ENCODE measurements at places on chromosomes 12 and 14.
A peak's percentile ranks its signal among the peaks of the same experiment; 100 is the strongest.

DNA sequence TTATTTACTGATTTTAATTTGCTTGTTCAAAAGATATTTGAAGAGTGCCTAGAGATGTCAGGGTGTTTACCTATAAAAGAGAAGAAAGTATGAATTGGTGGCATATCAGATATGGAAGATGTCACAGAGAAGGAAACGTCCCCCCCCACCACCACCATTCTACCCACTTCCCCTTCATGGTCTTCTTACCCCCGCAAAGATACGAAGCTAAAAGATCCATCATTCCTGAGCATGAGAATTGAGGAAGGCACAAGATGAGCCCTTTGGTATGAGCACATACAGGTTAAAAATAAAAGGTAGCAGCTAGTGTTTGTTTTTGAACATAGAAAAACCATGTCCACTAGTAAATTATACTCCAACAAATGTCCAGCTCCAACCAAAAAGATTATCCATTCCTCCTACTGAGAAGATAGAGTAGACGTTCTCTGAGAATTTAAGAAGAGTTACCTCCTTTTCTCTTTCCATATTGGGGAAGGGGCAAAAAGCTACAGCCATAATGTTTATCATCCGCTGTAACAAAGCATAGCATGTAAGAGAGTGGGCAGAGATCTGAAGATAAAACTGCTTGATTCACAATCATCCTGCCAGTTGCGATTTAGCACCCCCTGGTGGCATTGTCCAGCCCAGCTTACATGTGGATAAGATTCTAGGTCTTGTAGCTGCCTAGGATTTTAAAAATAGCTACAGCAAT lies 29.1 kb downstream of the NFYB start:
- peak; percentile 70 for DNase-seq

DNA sequence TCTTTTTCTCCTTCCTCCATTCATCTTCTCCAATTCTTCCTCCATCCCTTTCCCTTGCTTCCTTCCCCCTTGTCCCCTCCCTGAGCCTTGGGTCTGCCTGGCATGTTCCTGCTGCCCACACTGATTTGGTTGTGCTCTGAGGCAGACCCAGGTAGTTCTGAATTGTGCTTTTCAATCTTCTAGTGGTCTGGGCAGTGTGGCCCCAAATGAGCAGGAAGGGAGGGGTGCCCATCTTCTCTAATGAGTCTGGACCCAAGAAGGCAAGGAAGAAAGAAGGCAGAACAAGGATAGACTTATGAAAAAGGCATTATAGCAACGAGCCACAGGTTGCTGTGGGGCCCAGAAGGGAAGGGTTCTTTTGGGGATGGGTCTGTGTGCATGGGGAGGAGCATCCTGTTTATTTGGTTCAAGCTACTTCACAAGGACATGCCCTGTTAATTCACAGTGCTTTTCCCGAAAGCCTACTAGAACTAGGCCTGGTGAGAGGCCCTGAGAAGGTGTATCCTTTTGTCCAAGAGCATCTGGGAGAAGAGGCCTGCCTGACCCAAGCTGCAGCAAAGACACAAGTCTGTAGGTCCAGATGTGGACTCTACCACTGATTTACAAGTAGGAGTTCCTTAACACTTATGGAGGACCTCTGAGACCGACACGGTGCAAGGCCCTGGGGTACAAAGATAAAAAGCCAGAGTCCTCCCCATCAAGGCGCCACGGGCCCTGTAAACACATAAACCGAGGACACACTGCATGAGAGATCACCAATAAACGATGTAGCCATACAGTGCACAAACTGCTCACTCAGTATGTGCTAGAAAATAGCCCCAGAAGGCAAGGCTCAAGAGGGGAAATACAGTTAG lies 1.1 kb upstream of the SUSD6 start:
- no peak for DNase-seq

DNA sequence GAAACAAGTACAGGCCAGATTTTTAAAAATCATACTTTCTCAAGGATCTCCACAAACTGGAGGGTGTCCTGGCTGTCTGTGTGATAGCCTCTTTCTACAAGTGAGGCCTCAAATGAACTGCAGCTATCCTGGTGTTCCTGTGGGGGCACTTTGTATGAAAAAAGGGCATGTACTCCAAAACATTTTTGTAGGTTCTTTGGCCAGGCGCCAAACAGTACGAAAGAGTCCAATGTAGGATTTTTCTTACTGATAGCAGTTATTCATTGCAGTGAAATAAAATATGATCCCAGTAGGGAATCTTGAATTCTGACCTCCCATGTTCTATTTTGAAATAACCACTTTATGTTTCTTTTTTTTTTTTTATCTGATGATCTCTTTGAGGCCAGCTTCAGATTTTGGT lies 381.7 kb downstream of the PAWR start:
- DNase-seq, result no peak

GRCh38 chr12:106276032-106276740 lies 26.3 kb upstream of the TCP11L2 start:
- DNase-seq, result no peak

- no peak for DNase-seq
These were observed 146.1 kb downstream of the C12orf75 start for GRCh38 chr12:105476616-105477015.
